SK-N-SH (cell line): ENCODE measurements at places on chromosomes 1 and 21. TPM values are rescaled to one million over a fixed set of nuclear protein-coding genes. Genes with fewer than 3 reads are reported as not detected.

Gene TIAM1
- 1.7 and 2.4 TPM in 2 replicates for polyA plus RNA-seq

Gene RGS13
- polyA plus RNA-seq: 0.05 TPM in 1 of 2 replicates, not detected in the other

GRCh38 chr1:26598890-26599289 is 69.3 kb downstream of the RPS6KA1 start:
- no peak for DNase-seq

Gene LRRC3
- polyA plus RNA-seq: 1.9 and 2.3 TPM in 2 replicates

DNA sequence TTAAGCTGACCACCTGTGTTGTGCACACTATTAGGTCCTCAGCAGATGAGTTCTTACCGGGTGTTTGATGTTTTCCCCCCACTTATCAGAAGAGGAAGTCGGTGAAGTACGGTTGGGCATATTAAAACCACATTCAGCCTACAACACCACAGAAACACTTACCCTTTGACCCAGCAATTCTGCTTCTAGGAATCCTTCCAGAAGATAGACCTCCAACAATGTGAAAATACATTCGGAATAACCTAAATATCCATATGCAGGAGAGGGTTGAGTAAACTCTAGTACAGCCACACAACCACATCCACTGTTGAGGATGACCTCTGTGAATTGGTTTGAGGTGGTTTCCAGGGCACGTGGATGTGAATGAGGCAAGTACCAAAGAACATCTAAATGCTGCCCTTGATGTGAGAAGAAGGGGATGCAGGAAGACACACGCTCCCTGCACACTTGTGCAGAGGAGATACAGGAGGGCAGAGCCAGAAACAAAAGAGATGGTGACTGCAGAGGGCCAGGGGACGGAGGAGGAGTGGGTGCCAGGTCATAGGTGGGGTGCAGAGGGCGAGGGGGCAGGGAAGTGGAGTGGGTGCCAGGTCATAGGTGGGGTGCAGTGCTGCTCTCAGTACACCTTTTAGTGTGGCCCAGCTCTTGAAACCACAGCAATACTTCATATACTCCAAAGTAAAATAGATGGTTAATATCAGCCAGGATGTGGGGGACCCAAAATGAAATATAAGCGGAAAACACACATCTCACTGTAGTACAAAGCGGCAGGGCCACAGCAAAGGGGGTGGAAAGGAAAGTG is 12.8 kb downstream of the ADARB1 start:
- DNase-seq: no peak

DNA sequence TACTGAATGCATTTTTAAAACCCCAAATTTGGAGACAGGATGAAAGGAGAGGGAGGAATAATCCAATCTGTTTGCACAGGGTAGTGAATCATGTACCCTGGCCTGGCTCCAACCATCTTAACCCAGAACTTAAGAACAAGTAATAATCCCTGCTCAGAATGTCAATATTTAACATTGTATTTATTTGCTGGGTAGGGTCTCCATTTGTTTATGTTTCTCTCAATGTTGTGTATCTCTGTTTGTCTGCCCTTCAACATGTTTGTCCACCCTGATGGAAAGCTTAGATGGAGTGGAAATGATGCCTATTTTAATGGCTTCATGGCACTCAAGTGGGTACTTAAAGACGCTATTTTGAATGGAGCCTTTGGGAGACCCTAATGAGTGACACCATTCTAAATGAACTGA is 54.4 kb upstream of the CDC42BPA start:
- no peak for DNase-seq

Gene TNFRSF9
- 2.9 and 5.1 TPM in 2 replicates for polyA plus RNA-seq

- no peak for DNase-seq
Measured at GRCh38 chr21:46017148-46017547, 35.6 kb downstream of the COL6A1 start.

GRCh38 chr21:36055551-36055950 is 4.8 kb downstream of the SETD4 start:
- no peak for DNase-seq

DNA sequence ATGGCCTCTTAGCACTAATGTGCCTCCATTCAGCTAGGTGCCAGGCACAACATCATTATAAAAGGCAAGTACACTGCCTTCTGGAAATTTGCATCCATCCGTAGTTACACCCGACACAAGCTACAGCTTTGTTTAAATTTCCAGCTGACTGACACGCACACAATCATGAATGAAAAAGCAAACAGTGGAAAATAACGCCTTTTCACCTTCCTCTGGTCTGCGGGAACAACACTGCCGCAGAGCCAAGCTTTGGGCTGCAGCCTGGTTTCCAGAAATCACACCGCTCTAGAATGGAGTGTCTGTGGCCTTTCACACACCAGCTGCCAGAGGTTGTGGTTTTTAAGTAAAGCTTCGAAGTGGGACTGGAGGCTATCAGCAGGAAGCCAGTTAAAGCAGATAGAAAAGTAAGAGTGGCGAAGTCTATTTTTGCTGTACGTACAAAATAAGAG is 142.8 kb upstream of the COA6 start:
- no peak for DNase-seq

Gene AMY2A
- not detected in 2 replicates for polyA plus RNA-seq

Gene QSOX1
- polyA plus RNA-seq: 307 and 359 TPM in 2 replicates

DNA sequence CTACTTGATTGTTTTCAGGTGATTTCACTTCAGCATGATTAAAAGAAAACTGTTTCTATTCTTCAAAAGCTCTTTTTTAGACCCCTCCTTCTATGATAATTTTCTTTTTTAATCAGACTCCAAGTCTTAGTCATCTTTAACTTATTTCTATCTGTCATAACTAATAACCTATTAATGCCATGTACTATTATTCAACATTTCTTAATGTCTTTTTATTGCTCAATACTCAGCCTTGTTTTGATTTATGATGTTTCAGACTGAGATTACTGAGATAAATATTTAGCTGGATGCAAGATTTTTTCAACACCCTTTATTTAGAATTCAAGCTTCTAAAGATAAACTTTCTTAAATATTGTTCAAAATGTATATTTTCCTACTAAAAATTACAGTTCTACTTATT is 53.6 kb downstream of the ATP6V1G3 start:
- DNase-seq: no peak

Gene CFH
- polyA plus RNA-seq: 2.9 and 4.9 TPM in 2 replicates

GRCh38 chr1:2381741-2382620 is 9.4 kb downstream of the MORN1 start:
- DNase-seq: peak; percentile 98

GRCh38 chr1:182200025-182200812 is 138.7 kb upstream of the ZNF648 start:
- no peak for DNase-seq

DNA sequence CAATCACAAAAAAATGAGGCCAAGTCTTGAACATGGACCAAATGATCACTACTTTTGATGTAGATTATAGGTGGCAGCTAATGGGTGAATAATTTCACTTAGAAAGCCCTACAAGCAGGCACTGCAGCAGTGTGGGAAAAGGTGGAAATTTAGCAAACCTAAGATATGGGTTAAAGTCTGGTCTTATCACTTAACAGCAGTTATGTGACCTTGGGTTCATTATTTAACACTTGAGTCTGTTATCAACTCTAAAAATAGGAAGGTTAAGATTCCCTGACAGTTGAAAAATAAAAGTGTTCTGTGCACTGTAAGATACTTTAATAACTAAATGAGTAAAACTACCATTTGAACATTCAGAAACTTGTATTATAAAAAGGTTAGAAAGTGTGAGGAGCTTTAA is 47.5 kb downstream of the SSX2IP start:
- no peak for DNase-seq

GRCh38 chr1:104195395-104195794 is 445.7 kb downstream of the AMY1C start:
- no peak for DNase-seq

Gene SELL
- 0.52 and 0.58 TPM in 2 replicates for polyA plus RNA-seq

- DNase-seq: peak; percentile 63
Measured at GRCh38 chr21:34887725-34888568, 161.2 kb downstream of the RUNX1 start.

Gene PLCH2
- polyA plus RNA-seq: 0.08 and 0.18 TPM in 2 replicates

GRCh38 chr1:6378096-6378746 is 15.3 kb downstream of the ACOT7 start:
- DNase-seq: peak; percentile 83

Gene SEMA4A
- polyA plus RNA-seq: 1.3 and 2.3 TPM in 2 replicates
